Bone marrow (tissue), 2 donors: ENCODE measurements at places on chromosomes 1 and 21.

DNA sequence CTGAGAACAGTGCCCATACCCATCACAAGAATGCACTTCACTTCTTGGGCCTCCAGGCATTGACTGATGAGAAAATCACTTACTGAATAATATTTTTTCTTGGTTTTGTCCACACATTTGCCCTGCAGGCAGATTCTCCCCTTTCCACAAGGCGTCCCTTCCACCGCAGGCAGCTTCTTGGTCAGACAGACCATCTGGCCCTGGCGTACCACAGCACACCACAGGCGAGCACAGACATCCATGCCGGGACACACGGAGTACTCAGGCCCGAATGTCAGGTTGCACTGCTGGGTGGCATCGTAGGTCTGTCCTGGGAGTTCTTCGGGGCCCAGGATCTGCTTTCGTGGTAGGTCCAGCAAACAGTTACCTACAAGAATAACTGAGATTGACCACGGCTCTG, 32.5 kb downstream of the ADAMTS5 start:
- no peak for DNase-seq

DNA sequence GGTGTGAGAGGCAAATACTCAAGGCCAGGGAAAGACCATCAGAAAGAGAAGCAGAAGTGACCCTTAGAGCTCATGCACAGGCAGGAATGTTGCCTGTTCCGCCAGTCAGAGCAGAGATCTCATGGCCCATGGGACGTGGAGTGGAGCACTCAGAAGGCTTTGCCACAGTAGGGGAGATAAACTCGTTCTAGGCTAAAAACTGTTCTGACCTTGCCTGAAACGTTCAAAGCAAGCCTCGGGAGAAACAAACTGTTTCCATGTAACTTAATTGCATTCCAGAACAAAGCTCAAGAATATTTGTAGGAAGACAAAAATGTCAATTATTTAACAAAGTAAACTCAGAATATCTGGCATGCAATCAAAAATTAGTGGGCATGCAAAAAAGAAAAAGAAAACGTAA, 20.7 kb upstream of the SLC19A1 start:
- no peak for DNase-seq

DNA sequence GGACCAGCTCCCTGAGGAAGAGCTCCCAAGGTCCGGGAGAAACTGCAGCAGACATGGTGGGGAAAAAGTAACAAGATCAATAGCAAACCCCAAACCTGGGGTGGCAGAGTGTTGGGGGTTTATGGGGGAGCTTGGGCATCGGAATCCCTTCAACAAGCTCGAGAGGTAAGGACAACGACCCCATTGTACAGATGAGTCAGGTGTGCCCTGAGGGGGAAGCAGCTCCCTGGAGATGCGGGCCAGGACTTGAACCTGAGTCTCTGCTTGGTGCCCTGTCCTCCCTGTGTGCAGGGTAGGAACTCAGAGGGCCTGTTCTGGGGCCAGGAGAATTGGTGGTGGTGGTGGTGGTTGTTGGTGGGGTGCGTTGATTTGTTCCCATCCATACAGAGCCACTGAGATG, 125.4 kb downstream of the PTPRU start:
- DNase-seq: no peak

DNA sequence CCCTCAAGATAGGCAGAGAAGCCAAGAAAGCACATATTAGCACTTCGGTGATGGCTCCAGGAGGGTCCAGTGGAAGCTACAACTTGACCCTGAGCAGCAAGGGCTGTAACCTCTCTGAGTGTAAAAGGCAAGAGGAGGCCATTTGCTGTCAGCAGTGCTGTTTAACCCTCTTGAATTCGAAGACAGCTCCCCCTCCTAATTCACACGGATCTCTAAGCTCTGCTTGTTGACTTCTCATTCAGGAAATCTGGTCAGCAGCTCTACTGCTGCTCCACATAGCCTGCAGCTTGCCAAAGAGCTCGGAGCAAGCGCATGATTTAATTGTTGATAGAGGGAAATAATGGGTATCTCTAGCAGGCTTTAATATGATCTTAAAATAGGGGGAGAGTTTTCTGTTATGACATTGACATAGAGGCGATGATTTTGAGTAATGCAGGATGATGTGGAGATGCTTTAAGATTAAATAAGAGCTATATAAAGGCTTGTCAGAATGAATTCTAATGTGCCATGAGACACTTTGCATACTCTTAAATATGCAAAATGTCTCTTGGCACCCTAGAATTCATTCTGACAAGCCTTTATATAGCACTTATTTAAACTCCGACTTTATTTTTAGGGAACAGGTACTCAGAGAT, 79.4 kb upstream of the USH2A start:
- DNase-seq: no peak

DNA sequence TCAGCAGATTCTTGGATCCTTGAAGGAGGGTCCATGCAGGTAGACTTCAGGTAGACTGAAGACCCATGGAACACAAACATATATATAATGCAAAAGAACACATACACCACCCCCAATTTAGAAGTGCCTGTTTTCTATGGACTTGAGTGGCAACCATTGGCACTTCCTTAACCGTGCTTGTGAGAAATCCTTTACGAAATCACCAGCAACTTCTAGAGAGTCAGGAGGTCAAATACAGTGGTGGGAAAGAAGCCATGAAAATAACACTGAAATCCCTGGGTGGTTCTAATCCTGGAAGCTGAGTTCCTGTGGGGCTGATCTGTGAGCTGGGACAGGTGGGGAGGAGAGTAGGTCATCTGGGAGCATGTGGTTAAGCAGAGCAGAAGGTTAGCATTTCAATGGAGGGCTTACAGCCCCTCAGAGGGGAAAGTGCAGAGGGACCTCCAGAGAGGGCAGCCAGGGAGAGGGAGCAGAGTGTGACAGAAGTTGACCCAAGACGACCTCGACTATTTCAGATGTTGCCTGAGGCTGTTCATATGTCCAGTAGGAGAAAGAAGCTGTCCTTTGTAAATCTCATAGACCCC, 13.0 kb upstream of the IL10 start:
- no peak for DNase-seq

GRCh38 chr1:119646521-119647227, 1.4 kb downstream of the ZNF697 start:
- DNase-seq: no peak

DNA sequence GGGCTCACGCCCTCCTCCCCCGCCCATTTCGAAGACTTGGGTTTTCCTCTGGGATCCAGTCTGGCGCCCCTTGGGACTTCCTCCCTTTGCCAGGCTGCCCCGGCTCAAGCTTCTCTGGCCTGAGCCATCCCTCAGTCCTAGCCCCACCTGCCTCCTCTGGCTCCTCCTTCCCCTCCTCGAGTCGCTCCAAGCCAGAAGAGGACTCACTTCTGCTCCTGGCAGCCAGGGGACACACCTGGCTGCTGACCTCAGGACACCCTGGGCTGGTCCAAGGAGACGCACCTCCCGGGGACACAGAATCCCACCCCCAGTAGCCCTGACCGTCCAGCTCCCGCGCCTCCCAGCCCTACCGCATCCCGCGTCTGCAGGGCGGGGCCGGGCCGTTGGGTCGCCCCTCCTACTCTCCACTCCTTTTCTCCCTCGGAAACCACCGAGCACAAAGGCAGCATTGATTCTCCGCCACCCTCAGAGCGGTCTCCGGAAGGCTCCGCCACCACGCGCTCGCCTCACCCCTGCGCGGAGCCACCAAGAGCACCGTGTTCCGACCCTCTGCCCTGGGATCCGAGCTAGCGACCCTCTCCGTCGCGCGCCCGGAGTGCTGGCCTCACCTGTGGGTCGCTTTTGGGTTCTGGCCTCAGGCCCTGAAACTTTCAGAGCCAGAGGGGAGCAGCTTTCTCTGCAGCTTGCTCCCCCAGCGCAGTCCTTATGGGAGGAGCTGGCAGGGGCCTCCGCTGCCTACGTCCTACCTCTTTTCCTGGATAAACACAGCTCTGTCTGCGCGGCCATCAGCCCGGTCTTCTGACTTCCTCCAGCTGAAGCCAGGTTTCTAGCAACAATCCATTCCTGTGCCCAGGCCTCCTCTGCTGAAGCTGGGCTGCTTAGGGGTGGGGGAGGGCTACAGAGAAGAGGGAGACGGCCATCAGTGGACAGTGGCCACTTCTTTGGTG, at the start of gene C2CD4D:
Gene C2CD4D, minus strand, starts transcription at position 364 of the 947 bp plus-strand sequence. CDS start 831 bp downstream, outside the sequence.
- DNase-seq: no peak

DNA sequence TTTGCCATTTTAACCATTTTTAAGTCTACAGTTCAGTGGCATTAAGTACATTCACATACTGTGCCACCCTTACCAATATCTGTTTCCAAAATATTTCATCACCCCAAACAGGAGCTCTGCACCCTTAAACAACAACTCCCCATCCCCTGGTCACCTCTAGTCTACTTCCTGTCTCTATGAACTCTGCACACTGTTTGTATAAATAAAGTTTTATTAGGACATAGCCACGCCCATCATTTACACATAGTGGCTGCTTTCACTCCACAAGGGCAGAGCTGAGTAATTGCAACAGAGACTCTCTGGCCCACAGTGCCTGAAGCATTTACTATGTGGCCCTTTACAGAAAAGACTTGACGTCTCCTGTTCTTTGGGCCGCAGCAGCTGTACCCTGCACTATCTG, 30.1 kb downstream of the KCNAB2 start:
- no peak for DNase-seq

DNA sequence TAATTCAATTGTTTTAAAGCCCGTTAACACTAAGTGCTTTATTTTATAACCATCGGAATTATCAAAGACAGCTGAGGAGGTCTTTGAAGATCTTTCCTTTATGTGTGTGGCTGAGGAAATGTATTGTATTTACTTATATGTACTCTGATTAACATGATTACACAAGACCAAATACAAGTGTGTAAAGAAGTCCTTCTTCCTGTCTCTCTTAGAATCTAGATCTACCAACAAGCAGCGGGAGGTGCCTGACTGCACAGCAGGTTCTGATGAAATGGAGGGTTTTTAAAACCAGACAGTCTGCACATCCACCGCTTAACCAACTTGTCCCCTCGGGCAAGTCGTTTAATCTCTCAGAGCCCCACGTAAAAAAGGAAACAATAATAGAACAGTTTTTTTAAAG, 240.5 kb upstream of the MAP1LC3C start:
- no peak for DNase-seq

DNA sequence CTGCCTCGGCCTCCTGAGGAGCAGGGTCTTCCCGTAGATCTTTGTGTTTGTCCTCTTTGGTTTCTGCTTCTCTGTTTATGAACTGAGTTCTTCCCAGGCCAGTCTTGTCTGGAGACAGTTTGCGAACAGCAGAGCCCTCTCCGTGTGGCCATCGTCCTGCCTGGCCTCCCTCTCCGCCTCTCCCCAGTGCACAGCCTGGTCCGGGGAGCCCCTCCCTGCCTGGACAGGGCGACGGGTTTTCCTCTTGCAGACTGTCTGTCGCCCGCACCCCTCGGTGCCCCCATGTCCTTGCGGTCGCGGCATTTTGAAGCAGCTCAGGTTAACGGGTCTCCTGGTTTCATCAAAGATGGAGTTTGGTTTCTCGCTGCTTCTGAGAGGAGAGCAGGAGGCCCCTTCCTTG, 34.8 kb downstream of the SLX9 start:
- DNase-seq: no peak

- no peak for DNase-seq
Observed at GRCh38 chr1:221520250-221520649, 221.6 kb downstream of the DUSP10 start.

DNA sequence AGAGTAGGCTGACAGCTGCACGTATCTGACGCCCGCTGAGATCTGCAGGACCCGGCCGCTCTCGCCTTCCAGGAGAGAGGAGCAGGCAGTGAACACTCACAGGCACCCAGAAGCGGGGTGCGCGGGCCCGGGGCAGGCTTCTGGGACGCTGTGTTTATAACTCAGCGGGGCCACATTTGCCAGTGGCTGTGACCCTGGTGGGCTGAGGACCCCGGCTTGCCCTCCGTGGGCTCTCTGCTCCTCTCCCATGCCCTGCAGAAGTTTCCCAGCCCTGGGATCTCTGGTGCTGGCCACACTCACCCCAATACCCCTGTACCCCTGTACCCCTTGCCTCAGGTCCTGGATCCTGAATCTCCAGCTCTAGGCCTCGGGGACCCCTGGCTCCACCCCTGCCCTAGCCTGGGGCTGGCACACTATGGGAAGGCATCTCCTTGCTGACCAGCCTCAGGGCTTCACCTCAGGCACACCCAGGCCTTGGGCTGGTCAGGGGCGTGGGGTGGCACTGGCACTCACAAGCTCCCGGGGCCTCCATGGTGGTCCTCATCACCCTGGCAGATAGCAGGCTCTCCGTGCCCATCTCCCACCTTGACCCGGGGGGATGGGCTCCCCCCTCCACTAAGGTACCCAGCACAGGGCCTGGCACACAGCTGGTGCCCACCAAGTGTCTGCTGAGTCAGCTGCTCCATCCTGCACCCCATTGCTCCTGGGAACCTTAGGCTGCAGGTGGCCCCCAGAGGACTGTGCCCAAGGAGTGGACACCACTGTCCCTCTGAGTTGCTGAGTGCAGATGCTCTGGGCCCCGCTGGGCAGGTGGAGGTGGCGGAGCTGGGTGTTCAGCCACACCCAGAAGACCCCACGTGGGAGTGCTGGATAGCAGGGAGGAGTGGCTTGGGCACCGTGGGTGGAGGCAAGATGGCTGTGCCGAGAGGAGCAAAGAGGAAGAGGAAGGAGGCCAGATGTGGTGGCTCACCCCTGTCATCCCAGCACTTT, 32.4 kb downstream of the MORN1 start:
- DNase-seq: no peak

- DNase-seq: no peak
Observed at GRCh38 chr1:14912839-14913481, 240.6 kb upstream of the TMEM51 start.

GRCh38 chr1:111754984-111755330, 744 bp upstream of the DDX20 start:
- DNase-seq: no peak

DNA sequence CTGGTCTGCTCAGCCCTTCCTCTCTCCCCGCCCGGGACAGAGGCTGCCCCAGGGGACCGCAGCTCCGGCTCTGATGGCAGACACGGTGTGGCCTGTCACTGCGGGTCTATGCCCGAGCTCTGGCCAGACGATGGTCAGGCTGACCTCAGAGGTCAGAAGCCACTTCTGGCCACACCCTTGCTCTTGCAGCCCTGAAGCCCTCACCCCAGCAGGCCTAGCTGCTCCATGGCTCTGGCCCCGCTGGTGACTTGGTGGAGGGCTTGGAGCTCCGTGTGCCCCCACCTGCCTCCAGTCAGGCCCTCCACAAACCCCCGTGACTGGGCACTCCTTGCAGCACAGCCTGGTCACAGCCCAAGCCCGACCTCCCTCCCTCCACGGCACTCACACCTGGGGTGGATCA, 47.6 kb downstream of the PRDM16 start:
- DNase-seq: no peak

DNA sequence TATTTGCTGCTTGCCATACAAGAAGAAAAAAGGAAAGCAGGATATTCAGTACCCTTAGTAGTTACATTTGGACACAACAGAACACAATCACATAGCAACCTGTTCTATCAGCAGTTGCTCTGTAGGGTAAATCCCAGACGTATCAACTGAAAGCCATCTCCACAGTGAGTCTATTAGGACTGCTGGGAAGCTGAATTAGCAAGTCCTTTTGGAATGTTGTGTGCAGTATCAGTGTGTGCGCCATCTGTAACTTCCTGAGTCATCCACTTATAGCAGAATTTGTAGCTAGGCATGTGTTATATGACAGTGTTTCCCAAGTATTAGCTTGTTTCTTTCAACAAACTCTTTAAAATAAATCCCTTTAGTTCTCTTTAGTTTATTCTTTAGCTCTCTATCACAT, 21.3 kb downstream of the CCDC30 start:
- no peak for DNase-seq
